ENCODE measurements at places on chromosomes 16 and 17.

GRCh38 chr17:49985310-49985990, 9.6 kb downstream of the DLX3 start:
- DNase-seq: no peak

DNA sequence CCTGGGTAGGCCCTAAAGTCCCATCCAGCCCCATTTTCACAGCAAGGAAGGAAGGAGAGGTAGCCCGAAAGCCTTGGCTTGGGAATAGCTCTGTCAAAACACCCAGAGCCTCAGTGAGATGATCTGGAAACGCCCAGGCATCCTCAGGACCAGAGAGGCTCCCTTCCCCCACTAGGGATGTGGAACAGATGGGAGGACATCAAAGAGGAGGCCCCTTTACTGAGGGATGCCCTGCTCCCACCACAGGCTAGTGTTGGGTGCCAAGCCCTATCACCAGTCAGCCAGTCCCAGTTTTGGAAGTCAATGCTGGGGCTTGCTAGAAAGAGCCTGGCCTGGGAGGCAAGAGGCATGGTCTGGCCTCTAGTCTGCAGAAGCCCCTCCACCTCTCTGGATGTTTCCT, 4.7 kb downstream of the TPPP3 start:
- no peak for DNase-seq

DNA sequence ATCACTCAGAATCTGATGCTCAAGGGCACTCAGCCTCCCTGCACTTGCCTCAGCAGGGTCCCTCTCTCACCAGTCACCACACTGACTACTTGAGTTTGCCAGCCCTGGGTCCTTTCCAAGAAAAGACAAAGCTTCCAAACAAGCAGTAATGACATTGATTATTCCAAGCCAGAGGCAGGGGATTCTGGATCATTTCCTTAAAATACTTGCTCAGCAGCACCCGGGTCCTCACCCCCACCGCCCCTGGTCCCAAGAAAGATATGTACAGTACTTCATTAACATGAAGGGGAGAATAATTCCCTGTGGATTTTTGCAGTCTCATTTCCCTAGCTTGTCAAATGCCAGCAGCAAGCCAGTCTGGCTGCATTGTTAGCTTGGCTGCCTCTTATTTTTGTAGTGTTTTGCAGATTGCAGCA, 83.2 kb upstream of the GNAO1 start:
- no peak for DNase-seq

- no peak for DNase-seq
Measured at GRCh38 chr17:64157669-64158180, 27.8 kb upstream of the ERN1 start.

DNA sequence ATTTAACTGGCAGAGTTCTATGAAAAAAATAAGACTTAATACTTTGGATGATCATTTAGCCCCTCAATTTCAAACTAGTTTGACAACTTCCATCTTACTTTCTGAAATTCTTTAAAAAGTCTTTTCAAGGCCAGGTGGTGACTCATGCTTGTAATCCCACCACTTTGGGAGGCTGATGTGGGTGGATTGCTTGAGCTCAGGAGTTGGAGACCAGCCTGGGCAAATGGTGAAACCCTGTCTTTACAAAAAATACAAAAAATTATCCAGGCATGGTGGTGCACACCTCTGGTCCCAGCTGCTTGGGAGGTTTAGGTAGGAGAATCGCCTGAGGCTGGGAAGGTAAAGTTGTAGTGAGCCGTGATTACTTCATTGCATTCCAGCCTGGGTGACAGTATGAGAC, 154.4 kb downstream of the TANC2 start:
- DNase-seq: no peak

All from thoracic aorta (tissue), 2 donors.